ENCODE measurements at places on chromosomes 2 and 18.

GRCh38 chr18:54762386-54762785 lies 65.9 kb upstream of the RAB27B start:
- DNase-seq, result no peak

DNA sequence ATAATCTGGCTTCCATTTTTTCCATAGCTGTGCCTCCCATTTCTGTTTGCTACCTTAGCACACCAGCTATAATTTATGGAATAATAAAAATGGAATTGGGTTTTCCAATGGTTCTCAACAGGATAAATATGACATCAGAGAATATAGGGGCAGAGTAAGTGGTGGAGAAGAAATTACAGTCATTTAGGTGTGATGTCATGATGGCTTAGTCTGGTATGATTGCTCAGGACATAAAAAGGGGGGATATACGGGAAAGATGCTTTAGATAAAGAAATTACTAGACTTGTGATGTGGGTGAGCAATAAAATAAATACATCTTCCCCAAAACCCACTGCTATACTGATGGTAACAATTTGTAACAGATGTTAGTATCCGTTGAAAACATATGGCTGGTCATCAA lies 21.6 kb upstream of the KIF5C start:
- DNase-seq, result no peak

GRCh38 chr2:42939411-42940206 lies 147.2 kb upstream of the HAAO start:
- no peak for DNase-seq

GRCh38 chr2:161426455-161426921 lies 10.4 kb downstream of the TBR1 start:
- no peak for DNase-seq

DNA sequence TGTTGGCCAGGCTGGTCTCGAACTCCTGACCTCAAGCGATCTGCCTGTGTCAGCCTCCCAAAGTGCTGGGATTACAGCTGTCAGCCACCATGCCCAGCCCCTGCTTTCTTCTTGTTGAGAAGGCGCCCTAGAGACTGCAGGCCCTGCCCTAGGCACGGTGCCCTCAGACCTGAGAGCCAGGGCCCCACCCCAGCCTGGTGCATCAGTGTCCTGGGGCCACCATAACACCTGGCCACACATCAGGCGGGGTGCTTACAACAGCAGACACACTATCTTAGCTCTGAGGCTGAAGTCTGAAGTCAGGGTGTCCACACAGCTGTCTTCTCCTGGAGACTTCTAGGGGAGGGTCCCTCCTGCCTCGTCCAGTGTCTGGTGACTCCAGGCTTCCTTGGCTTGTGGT lies 120.6 kb downstream of the NDUFA10 start:
- DNase-seq, result no peak

DNA sequence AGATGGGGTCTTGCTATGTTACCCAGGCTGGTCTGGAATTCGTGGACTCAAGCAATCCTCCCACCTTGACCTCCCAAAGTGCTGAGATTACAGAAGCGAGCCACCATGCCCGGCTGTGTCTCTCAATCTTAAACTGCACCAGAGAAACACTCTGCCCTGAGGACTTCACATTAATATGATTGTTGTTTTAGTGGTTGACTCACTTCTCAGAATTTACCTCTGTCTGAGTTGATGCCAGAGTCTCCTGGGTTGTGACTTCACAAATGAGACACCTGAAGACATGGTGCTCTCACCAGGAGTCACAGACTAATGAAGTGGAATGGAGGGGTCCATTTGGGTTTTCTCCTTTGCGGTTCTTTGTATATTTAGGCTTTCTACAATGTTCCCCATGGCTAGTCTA lies 61.0 kb upstream of the TGIF1 start:
- DNase-seq, result no peak

GRCh38 chr2:48049371-48049770 lies 143.1 kb upstream of the FBXO11 start:
- DNase-seq, result no peak

DNA sequence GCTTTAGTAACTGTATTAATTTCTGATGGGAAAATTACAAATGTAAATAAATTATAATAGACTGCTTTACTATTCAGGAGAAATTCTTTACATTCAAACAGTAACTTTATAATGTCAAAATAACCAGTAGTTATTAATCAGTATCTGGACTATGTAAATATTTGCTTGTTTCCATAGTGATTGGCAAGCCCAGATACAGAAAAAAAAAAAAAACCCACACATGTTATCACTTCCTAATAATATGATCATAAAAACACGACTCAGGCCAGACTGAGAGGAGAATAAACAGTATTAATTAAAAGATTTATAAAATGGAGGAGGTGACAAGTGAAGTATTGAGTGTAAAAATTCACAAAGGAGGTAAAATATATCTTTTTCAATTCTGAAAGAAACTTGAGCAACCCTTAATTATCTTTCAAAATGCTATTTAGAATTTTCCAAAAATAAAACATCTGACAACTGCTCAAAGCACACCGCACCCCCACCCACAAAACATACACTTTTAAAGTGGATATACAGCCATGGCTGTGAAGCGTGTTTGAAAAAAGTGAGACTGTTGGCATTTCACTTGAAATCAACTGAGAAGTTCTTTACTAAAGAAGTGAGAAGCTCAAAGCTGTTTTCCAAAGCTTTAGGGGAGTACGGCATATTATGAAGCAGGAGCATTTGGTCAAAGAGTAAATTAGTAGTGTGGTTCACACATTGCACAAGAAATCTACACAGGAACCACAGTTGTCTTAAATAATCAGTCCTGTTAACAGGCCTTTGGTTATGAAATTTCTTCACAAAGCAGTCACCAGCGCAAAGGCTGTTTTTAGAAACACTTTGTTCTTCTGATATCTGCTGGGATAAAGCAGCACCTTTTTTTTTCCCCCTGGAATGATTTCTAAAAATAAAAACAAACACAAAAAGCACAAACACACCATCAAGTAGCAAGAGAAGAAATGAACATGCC lies 475.8 kb downstream of the TXNL1 start:
- no peak for DNase-seq

DNA sequence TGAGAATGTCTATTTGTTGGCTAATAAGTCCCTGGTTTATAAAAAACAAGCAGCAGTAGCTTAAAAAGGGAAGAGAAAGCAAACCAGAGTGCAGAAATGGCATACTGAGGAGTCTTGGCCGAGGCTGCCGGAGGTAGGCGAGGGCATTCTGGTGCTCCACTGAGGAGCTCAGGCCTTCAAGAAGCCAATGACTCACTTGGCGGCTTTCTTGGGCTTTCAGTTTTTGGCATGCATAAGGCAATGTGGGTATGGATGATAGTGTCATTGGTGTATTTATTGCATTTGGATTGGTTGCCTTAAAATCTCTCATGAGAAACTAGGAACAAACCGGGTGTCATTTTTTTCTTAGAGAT lies 119.6 kb upstream of the ARL5A start:
- DNase-seq, result no peak

All from nucleus accumbens (tissue), 56 donors.